HT-29 (cell line): ENCODE measurements at places on chromosomes 7 and 10.

- no peak for DNase-seq
These were observed 1189.6 kb upstream of the C7orf33 start for GRCh38 chr7:147400925-147401324.

DNA sequence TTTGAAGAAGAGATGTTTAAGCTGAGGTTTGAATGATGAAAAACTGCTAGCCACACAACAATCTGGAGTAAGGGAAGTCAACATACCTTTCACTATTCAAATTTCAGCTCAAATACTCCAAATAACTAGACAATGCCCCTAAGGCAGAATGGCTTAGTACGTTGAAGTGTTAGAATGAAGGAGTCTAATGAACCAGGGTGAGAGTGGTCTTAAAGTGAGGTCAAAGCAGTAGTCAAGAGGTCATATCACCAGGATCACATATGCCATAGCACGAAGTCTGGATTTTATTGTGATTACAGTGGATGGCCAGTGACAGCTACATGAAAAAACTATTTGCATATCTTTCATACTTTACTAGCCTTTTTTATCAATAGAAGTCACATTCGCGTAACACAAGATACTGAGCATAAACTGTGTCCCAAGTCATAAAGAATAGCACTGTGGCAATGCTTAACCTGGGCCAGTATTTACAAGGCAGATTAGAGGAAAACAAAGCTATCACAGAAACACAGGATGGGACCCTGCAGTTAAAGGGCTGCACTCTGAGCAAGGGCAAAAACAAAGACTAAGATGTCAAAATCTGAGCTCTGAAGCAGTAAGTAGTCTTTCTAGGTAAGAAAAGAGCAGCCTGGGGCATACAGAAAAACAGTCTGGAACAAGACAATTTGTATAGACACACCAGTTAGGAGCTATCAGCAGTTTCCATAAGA lies 61.5 kb downstream of the HYCC1 start:
- no peak for DNase-seq

DNA sequence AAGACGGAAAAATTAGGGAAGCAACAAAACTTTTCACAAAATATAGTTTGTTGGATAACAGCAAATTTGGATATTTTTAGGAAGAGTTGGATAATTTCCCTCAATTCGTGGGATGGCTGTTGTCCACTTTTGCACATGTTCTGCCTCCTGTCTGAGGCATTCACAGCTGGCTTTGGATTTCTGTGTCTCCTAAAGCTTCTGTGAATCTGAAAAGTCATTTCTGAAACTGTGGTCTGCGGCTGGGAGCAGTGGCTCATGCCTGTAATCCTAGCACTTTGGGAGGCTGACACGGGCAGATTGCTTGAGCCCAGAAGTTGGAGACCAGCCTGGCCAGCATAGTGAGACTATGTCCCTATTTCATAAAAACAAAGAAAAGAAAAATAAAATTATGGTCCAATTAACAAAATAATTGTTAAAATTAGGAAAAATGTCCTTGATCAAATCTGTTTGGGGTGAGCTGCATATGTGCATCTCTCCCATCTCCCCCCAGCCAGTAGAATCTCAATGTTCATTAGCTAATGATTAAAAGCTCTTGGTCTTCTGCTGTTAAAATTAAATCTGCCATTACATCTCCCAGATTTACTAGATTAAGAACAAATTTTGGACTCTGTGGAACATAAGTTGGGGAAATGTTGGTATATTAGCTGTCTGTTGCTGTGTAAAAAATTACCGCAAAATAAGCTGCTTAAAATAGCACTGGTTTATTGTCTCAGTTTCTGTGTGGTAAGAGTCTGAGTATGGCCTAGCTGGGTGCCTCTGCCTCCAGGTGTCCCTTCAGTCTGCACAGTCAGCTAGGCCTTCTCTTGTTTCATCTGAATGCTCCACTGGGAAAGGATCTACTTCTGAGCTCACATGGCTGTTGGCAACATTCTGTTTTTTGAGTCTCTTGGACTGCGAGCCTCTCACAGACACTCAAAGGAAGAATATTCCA lies 332.0 kb upstream of the FZD1 start:
- no peak for DNase-seq

GRCh38 chr7:94069162-94069739 lies 65.1 kb upstream of the BET1 start:
- no peak for DNase-seq

- no peak for DNase-seq
These were observed 615.0 kb downstream of the SH2D4B start for GRCh38 chr10:81152656-81153055.

GRCh38 chr10:34408956-34409355 lies 406.1 kb downstream of the PARD3 start:
- no peak for DNase-seq

GRCh38 chr7:120615703-120616102 lies 242.2 kb downstream of the TSPAN12 start:
- no peak for DNase-seq

GRCh38 chr10:1130226-1130625 lies 74.0 kb downstream of the WDR37 start:
- DNase-seq, result no peak

DNA sequence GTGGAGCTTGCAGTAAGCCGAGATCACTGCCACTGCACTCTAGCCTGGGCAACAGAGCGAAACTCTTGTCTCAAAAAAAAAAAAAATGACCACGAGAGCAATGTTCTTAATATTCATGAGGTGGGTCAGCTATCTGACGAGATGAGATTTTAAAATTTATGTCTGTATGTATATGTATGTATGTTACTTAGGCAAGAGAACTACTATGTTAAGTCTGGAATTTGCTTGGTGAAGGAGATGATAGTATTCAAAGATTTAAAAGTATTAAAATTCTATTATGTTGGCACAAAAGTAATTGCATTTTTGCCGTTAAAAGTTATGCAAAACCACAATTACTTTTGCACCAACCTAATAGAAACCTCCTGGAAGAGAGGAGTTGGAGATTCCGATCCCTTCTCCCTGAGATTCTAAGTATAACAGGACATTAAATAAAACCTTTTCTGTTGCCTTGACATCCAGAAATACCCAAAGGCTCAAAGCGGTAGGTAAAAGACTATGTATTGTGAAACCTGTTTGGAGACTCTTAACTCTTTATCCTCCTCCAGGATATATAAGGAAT lies 114.3 kb upstream of the TNS3 start:
- DNase-seq, result no peak

GRCh38 chr10:73865459-73866442 lies 8.6 kb downstream of the CAMK2G start:
- DNase-seq, result peak; percentile 52

DNA sequence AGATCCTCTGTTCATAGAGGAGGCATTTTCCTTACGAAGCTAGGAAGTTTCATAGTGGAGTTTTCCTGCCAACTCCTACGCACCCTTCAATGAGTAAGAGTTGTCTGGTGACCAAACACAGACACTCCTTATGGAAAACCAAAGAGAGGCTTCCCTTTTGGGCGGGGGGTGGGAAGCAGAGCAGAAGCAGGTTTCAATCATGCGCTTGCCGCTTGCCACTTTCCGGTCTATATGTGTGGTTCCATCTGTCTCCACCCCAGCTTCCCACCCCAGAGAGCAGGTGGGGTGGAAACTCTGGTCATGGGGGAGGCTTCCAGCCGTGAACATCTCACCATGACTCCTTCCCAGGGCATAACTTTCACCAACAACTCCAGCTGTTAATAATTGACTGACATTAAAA lies 68.8 kb upstream of the GRB10 start:
- DNase-seq, result no peak

- peak; percentile 81 for DNase-seq
These were observed 253.7 kb upstream of the PITRM1 start for GRCh38 chr10:3426190-3426845.

DNA sequence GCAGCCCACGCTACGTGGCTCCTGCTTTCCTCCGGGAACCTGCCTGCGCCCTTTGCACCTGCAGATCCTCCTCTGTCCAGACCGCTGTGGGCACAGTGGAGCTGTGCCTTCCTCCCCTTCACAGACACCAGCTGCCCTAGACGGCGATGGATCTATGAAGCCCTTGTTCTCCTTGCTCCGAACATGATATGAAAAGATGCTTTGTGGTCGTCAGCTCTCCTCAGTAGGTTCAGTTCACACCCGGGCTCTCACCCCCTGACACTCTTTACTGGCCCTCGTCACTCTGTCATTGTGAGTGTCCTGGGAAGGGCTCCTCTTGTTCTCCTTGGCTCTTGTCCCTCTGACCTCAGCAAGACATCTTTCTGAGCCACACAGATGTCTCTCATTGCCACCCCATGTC lies 4.2 kb downstream of the ZNF488 start:
- DNase-seq, result no peak

DNA sequence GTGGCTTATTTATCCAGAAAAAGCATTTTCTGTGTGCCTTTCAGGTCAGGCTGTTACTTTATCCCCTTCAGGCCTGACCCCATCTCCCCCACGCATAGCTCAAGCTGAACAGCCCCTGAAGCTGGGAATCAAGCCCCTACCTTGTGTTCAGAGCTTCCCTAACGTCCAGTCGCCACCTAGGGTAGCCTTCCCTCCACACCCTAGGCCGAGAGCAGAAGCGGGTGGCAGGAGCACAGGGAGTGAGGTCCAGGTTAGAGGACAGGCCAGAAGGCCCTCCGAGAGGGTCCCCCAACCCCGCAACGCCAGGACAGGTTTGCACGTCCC lies 479 bp upstream of the SEMA4G start:
- no peak for DNase-seq

- DNase-seq, result no peak
These were observed 8.9 kb downstream of the SLC16A9 start for GRCh38 chr10:59700709-59701108.

DNA sequence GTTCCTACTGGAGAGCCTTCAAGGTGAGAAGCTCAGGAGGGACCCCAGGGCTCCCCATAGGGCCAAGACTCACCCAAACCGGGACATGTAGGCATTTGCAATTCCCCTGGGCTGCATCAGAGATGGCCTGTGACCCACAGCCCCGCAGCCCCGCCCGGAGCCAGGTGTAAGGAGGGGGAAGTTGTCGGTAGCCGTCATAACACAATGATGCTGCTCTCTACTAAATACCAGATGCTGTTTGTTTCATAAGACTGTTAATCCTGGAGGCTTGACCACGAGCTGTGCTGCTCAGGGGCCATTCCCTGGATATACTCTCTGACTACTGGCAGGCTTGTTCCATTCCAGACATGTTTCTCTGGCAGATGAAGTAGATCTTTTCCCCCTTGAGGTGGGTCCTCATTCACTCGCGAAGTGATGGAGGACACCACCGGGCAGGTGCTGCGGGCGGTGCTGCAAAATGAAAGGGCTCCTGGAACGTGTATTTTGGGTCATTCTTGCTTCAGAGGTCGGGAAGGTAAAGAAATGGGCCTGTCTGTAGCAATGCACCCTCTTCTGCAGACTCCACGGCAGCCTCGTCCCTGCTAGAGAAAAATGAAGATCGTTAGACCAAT lies 61.1 kb downstream of the MKI67 start:
- DNase-seq, result no peak

GRCh38 chr7:151426904-151427704 lies 12.8 kb downstream of the CRYGN start:
- DNase-seq, result no peak

DNA sequence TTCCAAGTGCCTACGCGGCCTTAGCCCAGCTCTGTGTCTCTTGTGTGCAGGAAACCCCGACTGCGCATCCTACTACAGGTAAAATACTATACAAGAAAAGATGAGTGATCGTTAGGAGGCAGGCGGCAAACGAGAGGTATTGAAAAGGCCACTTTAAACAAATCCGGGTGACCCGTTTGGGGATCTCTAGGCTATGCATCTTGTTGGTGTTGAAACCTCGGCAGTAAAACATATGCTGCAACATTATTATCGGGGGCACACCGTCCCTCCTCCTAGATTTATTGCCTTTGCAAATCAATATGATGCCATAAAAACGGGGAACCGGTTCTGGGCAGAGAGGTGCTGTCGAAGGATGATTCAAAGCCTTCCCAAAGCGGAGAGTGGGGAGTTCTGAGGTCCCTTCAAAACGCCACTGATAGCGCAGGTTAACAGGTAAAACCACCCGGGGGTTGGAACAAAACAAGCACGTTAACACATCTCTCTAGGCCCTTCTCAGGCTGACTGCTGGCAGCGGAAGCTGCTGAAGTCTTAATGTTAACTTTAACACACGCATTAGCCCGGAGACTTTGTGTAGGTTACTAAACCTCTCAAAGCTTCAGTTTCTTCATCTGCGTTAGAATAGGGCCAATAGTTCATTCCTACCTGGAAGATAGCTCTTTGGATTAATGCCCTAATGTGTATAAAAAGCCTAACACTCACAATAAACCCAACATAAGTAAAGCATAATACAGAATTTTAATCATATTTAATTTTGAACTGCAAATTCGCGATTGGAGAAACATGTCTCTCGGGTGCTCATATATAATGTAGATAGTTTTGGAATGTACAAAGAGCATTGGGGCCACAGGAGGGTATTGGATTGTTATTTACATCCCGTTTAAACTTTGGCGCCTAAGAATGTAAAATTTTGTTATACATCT lies 2.6 kb upstream of the TBX20 start:
- no peak for DNase-seq

DNA sequence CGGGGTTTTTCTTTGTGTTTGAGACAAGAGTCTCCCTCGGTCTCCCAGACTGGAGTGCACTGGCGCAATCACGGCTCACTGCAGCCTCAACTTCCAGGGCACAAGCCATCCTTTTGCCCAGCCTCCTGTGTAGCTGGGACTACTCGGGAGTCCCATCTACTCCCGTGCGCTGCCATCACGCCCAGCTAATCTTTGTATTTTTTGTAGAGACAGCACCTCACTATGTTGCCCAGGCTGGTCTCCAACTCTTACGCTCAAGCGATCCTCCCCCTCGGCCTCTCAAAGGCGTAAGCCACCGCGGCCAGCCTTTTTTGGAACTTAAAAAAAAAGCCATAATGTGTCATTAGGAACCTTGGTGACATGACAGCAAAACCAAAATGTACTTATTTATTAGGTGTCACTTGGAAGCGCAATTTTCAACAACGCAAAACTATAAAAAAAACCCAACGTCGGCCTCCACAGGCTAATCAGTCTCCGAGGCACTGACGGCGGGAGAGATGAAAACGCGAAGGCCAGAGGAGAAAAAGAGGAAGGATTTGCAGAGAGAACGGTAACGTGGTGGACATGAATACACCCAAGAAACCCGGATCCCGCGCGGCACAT lies 911 bp upstream of the HNRNPH3 start:
- peak; percentile 42 for DNase-seq

- DNase-seq, result peak; percentile 31
These were observed 148.2 kb downstream of the CHN2 start for GRCh38 chr7:29342761-29343160.
